ENCODE measurements at places on chromosomes 7 and 10.

GRCh38 chr10:60480865-60481563, 91.3 kb upstream of the ANK3 start:
- no peak for DNase-seq

DNA sequence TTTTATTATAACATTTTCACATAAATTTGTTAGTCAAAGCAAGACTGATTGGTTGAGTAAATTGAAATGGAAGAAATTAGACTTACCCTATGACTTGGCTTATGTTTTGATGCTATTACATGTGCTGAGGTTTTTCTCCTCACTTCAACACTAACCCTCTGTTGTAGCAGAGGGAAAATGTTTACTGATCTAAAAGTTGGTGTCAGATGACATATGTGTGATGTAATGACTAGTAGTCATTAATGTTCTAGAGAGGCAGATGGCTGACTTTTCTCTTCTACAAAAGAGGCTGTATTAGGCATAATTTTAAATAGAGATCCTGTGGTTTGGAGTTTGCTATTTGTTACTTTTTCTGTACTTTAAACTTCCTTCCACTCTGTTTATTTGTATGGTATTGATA, 266.0 kb downstream of the BBS9 start:
- DNase-seq: no peak

DNA sequence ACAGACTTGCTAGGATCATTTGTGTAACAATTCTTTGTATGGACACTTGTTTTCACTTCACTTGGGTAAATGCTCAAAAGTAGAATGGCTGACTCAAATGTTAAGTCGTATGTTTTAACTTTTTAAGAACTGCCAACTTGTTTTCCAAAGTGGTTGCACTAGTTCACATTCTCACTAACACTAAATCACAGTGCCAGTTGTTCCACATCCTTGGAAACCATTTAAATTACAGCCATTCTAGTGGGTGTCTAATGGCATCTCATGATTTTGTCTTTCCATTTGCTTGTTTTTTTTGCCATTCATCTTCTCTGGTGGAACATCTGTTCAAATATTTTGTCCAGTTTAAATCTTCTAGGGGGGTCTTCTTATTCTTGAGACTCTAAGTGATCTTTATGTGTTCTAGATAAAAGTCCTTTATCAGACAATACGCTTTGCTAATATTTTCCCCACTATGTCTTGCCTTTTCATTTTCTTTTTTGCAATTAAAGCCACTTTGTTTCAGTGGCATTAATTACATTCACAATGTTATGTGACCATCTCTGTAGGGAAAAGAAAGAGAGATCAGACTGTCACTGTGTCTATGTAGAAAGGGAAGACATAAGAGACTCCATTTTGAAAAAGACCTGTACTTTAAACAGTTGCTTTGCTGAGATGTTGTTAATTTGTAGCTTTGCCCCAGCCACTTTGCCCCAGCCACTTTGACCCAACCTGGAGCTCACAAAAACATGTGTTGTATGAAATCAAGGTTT, 63.9 kb downstream of the ITGB1 start:
- no peak for DNase-seq

DNA sequence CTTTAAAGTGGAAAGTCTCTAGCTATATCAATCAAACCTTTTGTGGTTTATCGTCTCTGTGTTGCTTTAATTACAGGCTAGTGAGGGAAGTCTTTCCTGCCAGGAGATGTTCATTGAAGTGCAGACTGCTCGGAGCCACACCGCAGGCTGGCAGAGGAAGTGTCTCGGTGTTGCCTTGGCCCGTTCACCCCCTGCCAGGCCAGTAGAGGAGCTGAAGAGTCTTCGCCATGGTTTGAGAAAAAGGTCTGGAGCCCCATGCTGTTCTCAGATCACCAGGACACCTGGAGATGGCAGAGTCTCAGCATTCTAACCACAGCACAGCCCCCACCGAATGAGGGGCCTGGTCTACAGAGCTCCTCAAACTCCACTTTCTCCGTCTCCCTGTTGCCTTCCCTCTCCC, 275.9 kb upstream of the PLPP4 start:
- DNase-seq: no peak

DNA sequence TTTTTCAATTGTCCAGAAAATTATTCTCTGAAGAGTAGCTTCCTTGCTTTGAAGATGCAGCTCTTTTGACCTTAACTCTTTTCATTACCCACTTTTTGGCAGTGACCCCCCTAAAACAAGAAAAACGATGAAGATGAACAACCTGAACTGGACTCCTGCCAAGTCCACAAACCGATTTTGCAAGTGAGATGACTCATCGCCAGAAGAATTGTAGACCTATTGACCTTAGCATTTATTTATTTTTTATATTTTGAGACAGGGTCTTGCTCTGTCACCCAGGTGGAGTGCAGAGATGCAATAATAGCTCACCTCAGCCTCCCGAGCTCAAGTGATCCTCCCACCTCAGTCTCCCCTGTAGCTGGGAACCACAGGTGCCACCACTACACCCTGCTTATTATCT, 859.2 kb downstream of the GATA3 start:
- DNase-seq: no peak

GRCh38 chr7:1060315-1061072, 16.1 kb downstream of the GPR146 start:
- peak; percentile 39 for DNase-seq

DNA sequence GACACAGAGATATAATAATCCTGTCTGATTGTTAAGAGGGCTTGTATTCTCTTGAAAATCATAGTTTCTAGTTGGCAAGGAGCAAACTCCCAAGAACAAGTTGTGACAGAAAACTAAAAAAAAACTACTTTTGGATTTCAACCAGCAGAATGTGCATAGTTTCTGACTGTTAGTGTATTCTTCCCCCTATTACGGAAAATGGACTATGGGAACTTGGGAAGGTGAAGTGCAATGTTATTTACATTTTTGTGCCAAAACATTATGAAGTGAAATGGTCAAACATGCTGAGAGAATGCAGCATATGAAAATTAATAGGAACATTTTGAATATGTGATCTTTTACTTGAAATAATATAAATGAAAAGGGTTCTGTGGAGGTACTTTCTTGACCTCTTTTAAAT, 660.8 kb downstream of the SUGCT start:
- no peak for DNase-seq

GRCh38 chr7:13908667-13909397, 80.6 kb downstream of the ETV1 start:
- DNase-seq: no peak

DNA sequence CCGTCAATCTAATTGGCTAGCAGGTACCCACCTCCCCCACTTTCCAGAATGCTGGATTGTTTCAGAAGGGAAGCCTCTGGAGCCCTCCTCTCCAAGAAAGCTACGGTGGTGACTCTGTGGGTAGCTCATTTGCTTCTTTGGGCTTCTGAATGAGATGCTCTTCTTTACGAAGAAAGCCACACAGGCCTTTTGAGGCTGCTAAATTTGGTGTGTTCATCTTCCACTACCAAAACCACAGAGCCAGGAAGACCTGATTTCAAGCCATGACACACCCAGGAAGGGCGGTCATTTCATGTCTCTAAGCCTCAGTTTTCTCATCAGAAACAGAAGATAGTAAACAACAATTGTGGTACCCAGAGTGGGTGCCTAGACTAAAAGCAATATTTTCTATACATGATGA, 901.2 kb downstream of the KCNMA1 start:
- DNase-seq: no peak

DNA sequence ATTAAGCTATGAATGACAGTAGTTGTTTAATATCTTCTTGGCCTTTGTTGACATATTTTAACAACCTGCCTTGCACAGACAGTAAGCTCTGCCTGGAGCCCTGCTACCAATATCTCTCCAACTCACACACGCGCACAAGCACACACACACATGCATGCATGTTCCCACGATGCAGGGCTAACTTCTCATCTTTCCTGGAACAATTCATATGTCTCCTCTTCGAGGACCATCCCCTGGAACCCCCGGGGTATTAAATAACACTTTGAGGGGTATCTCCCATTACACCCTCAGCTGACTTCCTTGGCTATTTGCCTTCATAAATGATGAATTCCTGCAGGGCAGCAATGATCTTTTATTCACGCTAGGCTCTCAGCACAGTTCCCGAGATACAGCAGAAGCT, 258.0 kb downstream of the TRIL start:
- no peak for DNase-seq

DNA sequence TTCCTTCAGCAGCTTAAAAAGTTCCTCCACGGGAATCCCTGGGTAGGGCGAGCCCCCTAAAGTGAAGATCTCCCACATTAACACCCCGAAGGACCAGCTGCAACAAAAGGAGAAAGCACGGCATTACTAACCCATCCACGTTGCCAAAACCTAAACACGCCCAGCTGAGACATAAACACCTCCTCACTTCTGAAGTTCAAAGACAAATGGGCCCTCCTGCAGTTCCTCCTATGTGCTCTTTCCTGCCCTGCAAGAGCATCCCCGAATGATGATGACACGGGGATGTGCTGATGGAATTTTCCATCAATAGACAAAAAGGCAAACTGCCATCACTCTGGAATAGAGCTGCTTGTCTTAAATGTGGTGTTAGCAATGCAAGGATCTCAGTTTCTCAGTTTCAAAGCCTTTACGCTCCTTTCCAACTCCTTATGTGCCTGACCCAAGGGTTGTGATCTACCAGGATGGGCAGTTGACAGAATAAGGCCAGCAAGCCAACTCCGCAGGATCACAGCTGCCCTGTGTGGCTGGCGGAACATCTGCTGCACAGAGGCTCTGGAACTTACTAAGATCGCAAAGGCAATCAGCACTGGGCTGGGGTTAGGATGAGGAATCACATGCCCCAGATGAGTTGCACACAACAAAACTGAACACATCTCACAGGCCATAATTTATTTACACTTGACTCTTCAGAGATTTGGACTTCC, 112.7 kb downstream of the FGFR2 start:
- DNase-seq: no peak

GRCh38 chr7:115546790-115547189, 483.8 kb downstream of the TFEC start:
- DNase-seq: no peak

DNA sequence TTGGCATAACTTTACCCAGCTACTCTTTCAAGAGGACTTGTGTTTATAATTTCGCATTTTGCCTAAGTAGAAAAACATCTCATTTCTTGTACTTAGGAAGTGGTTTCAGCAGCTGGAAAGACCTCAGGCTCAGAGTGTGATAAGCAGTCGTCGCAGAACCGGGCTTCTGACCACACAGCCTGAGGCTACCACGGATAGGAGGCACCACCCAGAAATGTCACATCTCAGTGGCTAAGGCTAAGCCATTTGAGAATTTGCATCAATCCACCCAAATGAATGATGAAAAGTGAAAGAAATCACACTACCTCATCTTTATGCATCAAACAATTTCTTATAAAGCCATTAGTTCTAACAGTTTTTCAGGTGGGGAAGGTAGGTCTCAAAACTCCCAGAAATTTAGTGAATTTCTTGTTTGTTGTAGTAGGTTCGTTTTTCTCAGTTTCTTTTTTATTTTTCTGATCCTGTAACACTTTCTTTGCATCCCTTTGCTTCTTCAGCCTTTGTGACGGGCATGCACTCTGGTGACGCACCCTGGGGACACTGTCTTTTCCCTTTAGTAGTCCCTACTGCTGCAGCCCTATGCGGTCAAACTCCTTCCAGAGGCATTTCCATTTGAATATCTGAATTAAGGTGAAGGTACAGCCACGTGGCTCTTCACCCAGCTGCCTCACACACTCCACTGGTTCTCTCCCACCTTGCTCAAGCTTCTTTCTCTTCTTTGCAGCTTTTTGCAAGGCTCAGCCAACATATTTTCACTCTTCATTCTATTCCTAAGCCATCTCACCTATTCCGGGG, 68.5 kb downstream of the MAP3K8 start:
- no peak for DNase-seq

DNA sequence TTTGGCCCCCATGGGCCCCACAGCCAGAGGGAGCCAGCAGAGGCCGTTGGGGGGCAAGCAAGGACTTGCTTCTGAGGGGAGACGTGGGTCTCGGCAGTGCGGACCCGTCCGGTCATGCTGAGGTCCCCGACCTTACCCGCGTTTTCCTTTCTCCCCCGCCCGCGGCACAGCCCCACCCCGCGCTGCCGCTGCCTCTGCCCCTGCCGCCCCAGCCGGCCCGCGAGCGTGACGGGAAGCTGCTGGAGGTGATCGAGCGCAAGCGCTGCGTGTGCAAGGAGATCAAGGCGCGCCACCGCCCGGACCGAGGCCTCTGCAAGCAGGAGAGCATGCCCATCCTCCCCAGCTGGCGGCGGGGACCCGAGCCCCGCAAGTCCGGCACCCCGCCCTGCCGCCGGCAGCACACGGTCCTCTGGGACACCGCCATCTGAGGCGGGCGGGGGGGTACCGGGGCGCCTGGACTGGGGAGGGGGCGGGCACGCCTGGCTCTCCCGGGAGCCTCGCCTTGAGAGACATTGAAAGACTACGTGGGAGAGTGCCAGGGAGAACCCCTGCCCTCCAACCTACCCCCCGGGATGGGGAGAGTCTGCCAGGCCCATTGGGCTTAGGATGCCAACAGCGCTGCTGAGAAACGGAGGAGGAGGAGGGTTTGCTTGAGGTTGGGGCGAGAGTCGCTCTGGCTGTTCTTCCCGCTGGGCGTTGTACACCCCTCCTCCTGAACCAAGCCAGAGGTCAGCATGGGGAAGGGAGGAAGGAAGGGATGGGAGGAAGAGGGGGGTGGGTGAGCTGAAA, 9.9 kb downstream of the NYAP1 start:
- DNase-seq: peak; percentile 77

- no peak for DNase-seq
Observed at GRCh38 chr7:30012757-30013156, 13.7 kb downstream of the FKBP14 start.
